ENCODE measurements at places on chromosomes 7 and 10.

DNA sequence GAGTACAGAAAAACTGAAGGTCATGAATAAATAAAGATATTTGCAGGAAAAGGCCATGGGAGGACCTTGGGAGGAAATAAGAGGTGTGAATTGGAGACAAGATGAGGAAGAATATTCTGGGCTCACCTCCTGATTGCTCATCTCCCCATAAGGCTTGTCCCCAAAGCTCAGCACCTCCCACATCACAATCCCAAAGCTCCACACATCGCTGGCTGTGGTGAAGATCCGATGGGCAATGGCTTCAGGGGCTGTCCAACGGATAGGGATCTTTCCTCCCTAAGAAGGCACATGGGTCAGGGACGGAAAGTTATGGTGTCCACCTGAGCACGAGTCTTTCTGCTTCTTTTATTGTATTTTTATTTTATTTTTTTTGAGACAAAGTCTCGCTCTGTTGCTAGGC is 12.9 kb downstream of the ZYX start:
- DNase-seq = no peak

GRCh38 chr10:99854860-99855259 is 72.4 kb downstream of the ABCC2 start:
- DNase-seq = peak; percentile 69

DNA sequence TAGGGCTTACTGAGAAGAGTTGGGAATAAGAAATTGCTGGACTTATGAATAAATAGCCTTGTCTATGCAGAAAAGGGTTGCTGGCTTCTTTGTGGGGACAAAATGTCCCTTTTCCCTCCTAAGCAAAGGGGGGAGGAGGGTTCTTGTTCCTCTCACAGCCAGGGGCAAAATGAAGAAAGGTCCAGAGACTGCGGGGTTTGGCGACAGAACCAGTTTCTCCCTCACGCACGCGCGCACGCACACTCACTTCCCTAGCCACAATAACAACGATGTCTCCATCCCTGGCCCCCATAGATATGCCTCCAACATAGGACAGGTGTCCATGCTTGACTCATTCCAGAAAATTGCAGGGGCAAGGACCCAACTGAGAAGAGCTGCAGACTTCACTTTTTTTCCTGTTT is 3.3 kb downstream of the ZMIZ1 start:
- peak; percentile 26 for DNase-seq

GRCh38 chr7:114109304-114109703 is 190.5 kb upstream of the PPP1R3A start:
- no peak for DNase-seq

DNA sequence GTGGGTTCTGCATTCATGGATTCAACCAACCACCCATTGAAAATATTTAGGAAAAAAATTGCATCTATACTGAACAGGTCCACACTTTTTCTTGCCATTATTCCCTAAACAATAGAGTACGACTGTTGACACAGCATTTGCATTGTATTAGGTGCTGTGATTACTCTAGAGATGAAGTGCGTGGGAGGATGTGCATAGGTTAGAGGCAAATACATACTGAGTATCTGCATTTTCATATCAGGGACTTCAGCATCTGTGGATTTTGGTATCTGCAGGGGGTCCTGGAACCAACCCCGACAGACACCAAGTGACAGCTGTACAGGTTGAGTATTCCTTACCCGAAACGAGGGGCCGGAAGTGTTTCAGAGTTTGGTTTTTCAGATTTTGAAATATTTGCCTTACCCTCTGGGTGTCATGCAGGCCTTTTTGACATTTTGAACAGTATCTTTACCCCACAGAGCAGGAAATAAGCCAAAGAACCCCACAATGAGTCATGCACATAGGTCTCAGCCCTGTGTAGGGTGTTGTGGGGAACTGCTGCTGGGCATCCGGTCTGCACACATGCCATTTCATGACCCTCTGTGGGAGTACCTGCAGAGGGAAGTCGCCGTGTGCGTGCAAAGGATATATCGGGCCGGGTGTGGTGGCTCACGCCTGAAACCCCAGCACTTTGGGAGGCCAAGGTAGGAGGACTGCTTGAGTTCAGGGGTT is 14.5 kb downstream of the NUDT5 start:
- no peak for DNase-seq

DNA sequence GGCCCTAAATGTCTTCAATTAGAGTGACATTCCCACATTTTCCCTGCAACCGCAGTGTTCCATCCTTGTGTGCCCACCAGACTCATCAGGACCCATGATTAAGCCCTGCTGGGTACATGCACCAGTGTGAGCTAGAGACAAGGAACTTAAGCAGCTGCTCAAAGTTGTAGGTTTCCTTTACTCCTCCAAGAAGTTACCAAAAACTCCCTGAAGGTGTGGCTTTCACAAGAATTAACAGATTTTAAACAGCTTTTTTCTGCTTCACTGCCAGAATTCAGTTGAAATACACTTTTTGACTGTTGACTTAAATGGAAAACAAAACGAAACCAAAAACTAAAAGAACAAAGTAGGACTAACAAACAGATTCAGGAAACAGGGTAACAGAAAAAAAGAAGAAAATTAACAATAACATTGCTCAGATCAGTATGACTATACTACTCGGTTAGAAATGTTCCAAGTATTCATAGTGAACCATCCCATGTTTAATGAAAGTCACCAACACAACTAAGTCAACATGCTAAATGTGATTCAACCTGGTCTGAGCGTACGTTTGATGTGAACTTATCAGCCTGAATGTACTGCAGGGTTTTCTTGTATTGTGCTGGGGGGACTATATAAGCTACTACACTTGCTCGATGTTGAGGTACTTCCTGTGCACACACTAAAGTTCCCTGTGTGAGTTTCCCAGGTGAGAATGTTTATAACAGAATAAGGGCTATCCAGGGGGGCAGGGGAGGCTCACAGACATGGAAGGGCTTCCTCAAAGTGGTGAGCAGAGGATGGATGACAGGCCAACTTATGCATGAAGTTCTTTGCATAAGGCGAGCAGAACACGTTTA is 22.2 kb downstream of the SLC37A3 start:
- DNase-seq = no peak

DNA sequence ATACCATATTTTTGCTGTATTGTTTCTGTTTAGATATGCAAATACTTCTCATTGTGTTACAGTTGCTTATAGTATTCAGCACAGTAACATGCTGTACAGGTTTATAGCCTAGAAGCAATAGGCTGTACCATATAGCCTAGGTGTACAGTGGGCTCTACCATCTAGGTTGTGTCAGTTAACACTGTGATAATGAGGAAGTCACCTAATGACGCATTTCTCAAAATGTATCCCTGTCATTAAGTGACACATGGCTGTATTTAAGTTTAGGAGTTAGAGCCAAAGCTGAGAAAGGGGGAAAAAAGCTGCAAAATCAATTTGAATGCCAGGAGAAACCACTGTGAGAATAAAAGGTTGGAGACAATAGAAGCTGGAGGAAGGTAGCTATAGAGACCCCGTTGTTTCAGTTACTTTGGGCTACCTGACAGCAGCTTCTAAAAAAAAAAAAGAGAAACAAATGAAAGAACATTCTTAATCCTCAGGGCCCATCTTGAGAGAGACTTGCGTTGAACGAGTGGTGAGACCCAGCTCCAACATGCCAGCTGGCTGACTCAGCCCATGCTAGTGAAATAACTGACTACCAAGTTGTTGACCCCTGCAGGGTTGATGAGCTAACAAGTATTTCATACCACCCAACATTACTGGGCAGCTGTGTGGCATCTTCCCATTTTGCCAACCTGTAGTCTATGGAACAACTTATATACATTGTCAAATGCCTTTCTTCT is 8.7 kb downstream of the STARD3NL start:
- peak; percentile 38 for DNase-seq

- DNase-seq = no peak
Measured at GRCh38 chr10:117163061-117163953, 25.2 kb upstream of the VAX1 start.

DNA sequence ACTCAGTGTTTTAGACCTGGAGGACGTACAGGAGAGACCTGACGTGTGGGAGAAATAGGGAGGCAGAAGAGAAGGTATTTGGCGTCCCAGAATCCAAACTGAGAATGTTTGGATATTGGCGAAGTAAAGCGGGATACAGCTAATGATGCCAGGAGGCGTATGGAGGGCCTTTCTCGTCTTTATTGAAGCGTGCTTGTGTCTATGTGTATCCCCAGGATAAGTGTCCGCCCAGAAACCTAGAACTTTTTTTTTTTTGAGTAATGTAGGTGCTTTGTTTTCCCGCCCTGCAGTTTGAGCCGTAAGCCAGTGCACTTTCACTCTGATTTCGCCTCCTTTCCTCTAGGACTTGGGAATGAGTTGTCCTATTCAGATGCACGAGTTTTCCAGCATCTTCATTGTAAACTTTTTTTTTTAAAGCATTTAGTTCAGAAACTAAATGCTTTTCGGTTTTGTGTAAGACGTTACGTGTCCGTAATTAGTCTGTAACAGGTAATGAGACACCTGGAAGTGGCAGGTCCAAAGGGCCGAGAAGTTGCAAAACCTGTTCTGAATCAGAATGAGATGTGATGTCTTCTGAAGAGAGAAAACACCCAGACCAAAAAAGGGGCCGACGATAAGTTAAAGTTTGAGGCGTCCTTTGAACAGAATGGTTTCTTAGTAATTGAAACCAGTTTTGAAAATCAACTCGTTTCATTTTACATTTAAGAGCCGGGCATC is 746 bp downstream of the ARL5B start:
- peak; percentile 30 for DNase-seq

- no peak for DNase-seq
Measured at GRCh38 chr10:52586710-52587109, 185.9 kb downstream of the MBL2 start.

GRCh38 chr10:35783305-35783838 is 141.3 kb upstream of the FZD8 start:
- DNase-seq = peak; percentile 16

DNA sequence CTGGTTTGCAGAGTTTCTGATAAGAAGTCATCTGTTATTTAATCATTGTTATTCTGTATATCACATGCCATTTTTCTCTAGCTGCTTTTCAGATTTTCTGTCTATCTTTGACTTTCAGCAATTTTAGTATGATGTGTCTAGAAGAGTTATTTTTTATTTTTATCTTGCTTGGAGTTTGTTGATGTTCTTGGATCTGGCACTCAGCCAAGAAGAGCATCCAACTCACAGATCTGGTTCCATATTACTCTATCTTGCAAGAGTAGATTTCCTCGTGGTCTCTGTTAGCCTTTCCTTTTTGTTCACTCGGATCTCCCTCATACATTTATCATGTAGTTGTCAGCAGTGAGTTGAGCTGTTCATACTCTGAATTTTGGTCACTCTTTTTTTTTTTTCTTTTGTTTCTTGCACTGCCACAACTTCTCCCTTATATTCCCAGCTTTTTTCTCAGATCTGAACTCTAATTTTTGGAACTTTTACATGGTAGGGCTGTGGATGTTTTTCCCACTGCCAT is 54.8 kb upstream of the CALCR start:
- no peak for DNase-seq

DNA sequence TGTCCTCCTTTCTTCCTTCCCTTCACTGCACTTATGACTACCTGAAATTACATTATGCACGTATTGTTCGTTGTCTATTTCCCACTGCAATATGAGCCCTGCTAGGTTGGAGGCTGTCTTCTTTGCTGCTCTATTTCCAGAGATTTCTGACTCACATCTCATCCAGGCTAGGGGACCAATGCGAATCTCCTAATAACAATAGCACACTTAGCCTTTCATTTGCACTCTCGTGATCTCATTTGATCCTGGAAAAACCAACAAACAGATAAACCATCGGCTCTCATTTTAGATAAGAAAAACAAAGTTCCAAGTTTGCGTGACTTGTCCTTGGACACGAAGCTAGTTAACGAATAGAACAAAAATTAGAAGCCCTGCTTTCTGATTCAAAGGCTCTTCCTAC is 1.4 kb downstream of the ZNF438 start:
- no peak for DNase-seq

DNA sequence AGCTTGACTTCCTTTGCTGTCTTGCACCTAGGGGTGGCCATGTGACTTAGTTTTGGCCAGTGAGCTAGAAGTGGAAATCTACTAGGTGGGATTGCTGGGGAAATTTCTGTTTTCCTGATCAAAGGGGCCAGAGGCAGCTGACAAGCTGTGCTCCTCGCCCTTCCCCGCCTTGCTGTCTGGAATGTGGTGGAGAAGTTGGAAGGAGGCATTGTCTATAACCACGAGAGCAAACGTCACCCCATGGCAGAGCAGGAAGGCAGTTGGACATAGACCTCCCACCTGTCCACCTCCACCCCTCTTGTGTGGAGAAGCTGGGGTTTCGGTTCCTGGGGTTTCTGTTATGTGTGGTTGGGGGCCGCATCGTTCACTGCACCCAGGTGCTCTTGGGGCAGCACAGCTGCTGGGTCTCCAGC is 7.3 kb downstream of the SFRP5 start:
- no peak for DNase-seq

Data from fibroblast of skin of right biceps (primary cell).